Activated CD8-positive, alpha-beta T cell treated with anti-CD3 and anti-CD28 coated beads for 36 hours (primary cell): ENCODE measurements at places on chromosomes 7 and 10. TPM values are rescaled to one million over a fixed set of nuclear protein-coding genes. Genes with fewer than 3 reads are reported as not detected.

DNA sequence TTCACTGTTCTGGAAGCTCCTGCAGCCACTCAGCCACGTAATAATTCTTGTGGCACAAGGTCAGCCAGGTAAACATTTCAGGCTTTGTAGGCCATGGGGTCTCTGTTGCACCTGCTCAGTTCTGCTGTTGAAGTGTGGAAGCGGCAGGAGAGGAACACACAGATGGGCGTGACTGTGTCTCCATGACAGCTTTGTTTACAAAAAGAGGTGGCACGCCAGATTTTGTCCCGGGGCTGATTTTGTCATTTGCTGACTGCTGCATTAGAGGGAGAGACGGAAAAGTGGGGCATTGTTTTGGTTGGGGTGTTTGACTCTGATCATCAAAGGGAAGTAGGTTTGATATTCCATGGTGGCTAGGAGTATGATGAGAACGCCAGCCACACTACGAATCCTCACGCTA lies 103.1 kb downstream of the PRKAG2 start:
- peaks cover 28% of the 10 kb centered on the region for H3K4me1 ChIP-seq
- no peaks in the 10 kb centered on the region for H3K27me3 ChIP-seq
- DNase-seq = no peak
- no peaks in the 10 kb centered on the region for H3K36me3 ChIP-seq

GRCh38 chr10:52437205-52437646 lies 123.1 kb downstream of the DKK1 start:
- no peak for DNase-seq
- H3K4me1 ChIP-seq = no peaks in the 10 kb centered on the region
- no peaks in the 10 kb centered on the region for H3K36me3 ChIP-seq
- no peak overlapping the region for H3K27ac ChIP-seq
- H3K4me3 ChIP-seq = no peak overlapping the region

DNA sequence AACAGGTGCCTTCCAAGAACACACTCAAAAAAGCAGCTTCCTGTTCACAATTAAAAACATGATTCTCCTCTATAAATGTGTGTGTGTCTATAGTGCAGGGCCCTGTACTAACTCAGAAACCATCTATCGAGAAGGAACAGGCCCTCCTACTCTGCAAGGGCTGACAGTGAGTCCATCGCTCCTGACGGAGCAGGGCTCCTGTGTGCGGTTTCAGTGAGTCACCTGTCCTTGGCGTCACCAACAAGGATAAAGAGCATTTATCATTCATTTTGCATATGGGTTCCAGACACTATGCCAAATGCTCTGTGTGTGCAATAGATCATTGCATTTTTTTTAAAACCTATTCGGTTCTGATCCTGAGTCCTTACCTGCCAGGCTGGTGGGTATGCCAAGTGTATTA lies 63.7 kb downstream of the TACC2 start:
- H3K36me3 ChIP-seq = no peaks in the 10 kb centered on the region
- H3K27ac ChIP-seq = no peak overlapping the region
- DNase-seq = no peak

FAM237B gene
- not detected for total RNA-seq

ZKSCAN1 gene
- 47.3 TPM for total RNA-seq

GRCh38 chr10:36183726-36184125 lies 541.6 kb upstream of the FZD8 start:
- no peaks in the 10 kb centered on the region for H3K36me3 ChIP-seq
- no peak overlapping the region for H3K4me3 ChIP-seq
- no peaks in the 10 kb centered on the region for H3K4me1 ChIP-seq
- H3K27me3 ChIP-seq = no peaks in the 10 kb centered on the region

DNA sequence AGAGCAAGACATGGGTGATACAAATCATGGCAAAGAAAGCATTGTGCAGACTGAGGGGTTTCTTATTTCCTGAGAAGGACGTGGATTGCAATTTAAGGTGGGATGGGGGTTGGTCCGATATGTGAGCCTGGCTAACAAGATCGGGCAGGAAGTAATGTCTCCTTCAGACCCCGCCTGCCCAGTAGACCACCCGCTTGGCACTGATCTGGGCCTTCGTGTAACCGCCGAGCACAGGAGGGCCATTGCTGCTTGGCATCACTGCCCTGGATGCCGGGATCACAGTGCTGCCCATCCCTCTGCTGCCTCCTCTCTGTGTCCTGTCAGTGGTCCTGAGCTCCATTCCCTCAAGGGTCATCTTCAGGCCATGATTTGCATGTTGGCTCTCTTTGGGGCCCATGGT lies 214.6 kb upstream of the ZNF32 start:
- H3K27me3 ChIP-seq = no peaks in the 10 kb centered on the region
- no peak overlapping the region for H3K27ac ChIP-seq
- H3K4me3 ChIP-seq = no peak overlapping the region
- no peaks in the 10 kb centered on the region for H3K4me1 ChIP-seq
- no peak for DNase-seq

SLC35B4 gene
- total RNA-seq = 13.7 TPM

DNA sequence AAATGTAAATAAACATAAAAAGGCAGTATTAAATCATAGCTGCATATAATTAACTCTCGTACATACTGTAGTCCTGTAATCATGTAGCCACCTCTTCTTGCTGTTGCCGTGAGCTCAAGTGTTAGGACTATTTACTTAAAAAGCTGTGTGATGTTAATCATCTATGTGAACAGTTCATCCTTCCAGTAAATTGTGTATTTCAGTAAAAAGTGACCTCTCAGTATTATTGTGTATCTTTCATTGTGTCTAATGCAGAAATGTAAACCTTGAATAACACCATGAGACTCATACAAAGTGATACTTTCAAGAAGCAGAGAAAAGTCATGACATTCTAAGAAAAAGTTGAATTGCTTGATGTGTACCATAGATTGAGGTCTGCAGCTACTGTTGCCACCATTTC lies 38.0 kb downstream of the ADD3 start:
- no peak overlapping the region for H3K4me3 ChIP-seq
- H3K4me1 ChIP-seq = peaks cover 50% of the 10 kb centered on the region
- peaks cover 42% of the 10 kb centered on the region for H3K36me3 ChIP-seq
- no peaks in the 10 kb centered on the region for H3K27me3 ChIP-seq

- H3K36me3 ChIP-seq = no peaks in the 10 kb centered on the region
- no peak overlapping the region for H3K4me3 ChIP-seq
- no peaks in the 10 kb centered on the region for H3K27me3 ChIP-seq
- DNase-seq = no peak
These were observed 144.2 kb downstream of the CXCL12 start for GRCh38 chr10:44240584-44241205.

- no peak overlapping the region for H3K27ac ChIP-seq
- no peaks in the 10 kb centered on the region for H3K36me3 ChIP-seq
- no peaks in the 10 kb centered on the region for H3K27me3 ChIP-seq
These were observed 57.9 kb upstream of the TMEM72 start for GRCh38 chr10:44853148-44853734.

DNA sequence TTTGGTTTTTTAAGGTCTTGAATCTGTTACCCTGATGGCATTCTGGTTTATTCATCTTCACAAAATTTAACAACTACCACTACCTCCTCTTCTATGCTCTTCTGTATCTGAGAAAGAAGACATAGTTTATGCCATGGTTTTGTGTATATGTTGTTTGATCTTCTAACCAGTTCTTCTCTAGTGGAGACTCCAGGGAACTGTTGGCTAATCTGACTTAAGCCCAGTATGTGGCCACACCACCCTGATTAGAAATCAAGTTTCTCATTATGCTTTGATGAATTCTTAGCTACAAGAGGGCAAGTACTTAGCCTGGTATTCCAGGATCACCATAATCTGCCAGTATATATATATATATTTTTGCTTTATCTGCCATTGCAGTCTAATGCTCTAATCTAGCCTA lies 99.5 kb upstream of the MXI1 start:
- no peaks in the 10 kb centered on the region for H3K27me3 ChIP-seq
- H3K4me3 ChIP-seq = no peak overlapping the region
- peaks cover 29% of the 10 kb centered on the region for H3K36me3 ChIP-seq
- no peak overlapping the region for H3K27ac ChIP-seq
- DNase-seq = no peak

- H3K27ac ChIP-seq = no peak overlapping the region
- DNase-seq = no peak
- peaks cover 5% of the 10 kb centered on the region for H3K4me1 ChIP-seq
These were observed 2.0 kb downstream of the EN2 start for GRCh38 chr7:155459700-155460461.

ODAD2 gene
- 0.88 TPM for total RNA-seq

IFIT3 gene
- 20.4 TPM for total RNA-seq

GRCh38 chr7:44216521-44217222 lies 15.9 kb downstream of the YKT6 start:
- H3K4me3 ChIP-seq = no peak overlapping the region
- H3K27ac ChIP-seq = no peak overlapping the region
- H3K4me1 ChIP-seq = no peaks in the 10 kb centered on the region
- DNase-seq = no peak
- H3K27me3 ChIP-seq = no peaks in the 10 kb centered on the region

GRCh38 chr7:68207676-68208075 lies 1211.0 kb downstream of the TYW1 start:
- no peaks in the 10 kb centered on the region for H3K36me3 ChIP-seq
- DNase-seq = no peak
- no peaks in the 10 kb centered on the region for H3K4me1 ChIP-seq
- no peak overlapping the region for H3K27ac ChIP-seq
- no peaks in the 10 kb centered on the region for H3K27me3 ChIP-seq

- H3K27me3 ChIP-seq = no peaks in the 10 kb centered on the region
- no peak overlapping the region for H3K27ac ChIP-seq
- no peak for DNase-seq
- no peak overlapping the region for H3K4me3 ChIP-seq
These were observed 170.2 kb downstream of the PPP1R17 start for GRCh38 chr7:31857172-31857571.

ZNF804B gene
- total RNA-seq = not detected

DNA sequence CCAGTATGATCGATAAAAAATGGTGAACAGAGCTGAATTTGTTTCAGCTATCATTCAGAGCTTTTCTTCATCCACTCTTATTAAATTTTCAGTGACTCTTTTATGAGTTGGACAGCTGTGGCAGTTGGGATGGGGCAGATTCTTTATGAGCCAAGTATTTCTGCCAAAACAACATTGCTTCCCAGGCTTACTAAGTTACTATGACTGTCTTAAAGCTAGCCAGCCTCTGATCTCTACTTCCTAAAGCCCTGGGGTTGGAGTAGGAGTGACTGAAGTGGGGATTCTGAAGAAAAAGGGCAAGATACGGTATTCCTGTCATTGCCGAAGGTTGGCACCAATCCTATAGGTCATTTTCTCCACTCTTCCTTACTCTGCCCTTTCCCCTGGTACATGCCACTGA lies 12.7 kb downstream of the RPP30 start:
- peaks cover 39% of the 10 kb centered on the region for H3K36me3 ChIP-seq
- no peaks in the 10 kb centered on the region for H3K4me1 ChIP-seq
- DNase-seq = no peak
- no peak overlapping the region for H3K4me3 ChIP-seq

DNA sequence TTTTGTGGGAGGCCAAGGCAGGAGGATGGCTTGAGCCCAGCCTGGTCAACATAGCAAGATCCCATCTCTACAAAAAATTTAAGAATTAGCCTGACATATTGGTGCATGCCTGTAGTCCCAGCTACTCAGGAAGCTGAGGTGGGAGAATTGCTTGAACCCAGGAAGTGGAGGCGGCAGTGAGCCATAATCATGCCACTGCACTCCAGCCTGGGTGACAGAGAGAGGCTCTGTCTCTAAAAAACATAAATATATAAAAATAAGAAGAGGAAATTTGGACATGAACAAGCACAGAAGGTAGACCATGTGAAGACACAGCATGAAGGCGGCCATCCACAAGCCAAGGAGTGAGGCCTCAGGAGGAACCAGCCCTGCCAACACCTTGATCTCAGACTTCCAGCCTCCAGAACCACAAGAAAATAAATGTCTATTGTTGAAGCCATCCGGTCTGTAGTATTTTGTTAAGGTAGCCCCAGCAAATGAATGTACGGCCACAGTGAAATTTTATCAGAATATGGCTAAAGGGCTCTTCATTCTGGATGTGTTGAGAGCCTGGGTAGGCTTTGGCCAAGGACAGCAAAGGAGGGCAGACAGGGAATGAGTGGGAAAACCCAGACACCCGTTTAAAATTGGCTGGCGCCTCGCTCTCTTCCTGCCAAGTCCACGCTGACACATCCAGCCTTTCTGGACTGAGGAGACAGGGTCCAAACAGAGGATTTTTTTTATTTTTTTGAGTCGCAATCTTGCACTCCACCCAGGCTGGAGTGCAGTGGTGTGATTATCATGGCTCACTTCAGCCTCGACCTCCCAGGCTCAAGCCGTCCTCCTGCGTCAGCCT lies 12.9 kb upstream of the GRID2IP start:
- H3K27me3 ChIP-seq = no peaks in the 10 kb centered on the region
- H3K27ac ChIP-seq = no peak overlapping the region
- H3K36me3 ChIP-seq = no peaks in the 10 kb centered on the region
- no peak for DNase-seq
- no peak overlapping the region for H3K4me3 ChIP-seq

MRPS33 gene
- 101 TPM for total RNA-seq
